Ureter (tissue), 1 donor: ENCODE measurements at places on chromosomes 4 and X. TPM values are rescaled to one million over a fixed set of nuclear protein-coding genes. Genes with fewer than 3 reads are reported as not detected.

DNA sequence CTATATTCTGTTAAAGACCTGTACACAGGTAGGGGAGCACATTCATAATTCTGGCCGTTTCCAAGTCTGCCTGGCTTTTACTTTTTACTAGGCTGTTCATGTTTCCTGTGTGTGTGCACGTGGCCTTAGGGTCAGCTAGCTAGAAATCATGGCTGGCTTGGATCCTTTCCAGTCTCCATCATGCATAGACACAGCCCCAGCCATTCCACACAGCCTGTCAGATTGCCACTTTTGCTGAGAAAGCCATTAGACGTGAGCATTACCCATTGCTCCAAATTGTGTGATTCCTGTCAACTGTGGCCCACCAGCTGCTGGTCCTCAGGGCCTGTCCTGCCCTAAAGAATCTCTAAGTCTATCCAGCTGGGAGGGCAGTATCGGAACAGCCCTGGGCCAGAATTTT lies 11.4 kb upstream of the SORCS2 start:
- DNase-seq = no peak

DNA sequence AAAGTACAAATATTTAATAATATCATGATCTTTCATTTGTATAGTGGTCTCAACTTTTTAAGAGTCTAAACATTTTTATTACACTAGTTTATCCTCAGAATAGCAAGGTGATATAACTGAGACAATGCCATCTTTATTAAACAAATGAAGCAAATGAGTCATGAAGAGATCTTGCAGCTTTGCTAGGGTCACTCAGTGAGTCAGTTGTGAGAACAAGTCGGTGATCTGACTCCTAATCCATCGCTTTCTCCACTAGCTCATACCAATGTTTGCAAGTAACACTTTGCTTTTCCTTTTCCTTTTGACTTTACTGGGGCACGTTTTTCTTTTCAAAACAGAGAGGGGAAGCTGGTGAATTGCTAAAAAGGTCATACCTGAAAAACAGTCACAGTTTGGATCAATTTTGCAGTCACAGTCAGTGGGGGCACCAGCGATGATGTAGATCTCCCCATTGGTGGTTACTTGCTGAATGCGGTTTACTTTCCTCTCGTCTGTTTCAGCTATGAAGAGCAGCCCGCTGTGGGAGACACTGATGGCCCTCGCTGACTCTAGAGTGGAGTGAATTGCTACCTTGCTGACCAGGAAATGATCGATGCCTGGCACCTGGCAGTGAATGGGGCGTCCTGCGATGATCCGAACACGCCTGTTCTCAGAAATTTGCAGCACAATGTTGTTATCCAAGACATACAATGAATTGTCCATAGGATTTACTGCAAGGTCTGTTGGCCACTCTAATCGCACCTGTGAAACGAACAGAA lies 75.7 kb downstream of the SH2D1A start:
- DNase-seq = no peak

DNA sequence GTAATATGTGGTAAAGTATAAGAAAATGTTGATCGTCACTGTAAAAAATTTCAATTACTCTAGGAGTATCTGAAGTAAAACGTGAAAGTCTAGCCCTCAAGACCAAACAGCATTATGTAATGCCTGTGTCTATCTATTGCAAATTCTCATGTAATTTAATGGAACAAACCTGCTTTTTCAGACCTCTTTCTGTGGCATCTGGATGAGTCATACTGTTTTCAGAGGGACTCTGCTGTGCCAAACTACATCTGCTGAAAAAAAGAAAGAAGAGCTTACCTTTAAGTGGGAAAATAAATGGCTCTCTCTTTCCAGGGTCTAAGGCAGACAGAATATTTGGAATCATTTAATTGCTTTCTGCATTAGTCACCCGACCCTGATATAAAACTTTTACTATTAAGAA lies 89.8 kb upstream of the ARMCX2 start:
- DNase-seq = no peak

DNA sequence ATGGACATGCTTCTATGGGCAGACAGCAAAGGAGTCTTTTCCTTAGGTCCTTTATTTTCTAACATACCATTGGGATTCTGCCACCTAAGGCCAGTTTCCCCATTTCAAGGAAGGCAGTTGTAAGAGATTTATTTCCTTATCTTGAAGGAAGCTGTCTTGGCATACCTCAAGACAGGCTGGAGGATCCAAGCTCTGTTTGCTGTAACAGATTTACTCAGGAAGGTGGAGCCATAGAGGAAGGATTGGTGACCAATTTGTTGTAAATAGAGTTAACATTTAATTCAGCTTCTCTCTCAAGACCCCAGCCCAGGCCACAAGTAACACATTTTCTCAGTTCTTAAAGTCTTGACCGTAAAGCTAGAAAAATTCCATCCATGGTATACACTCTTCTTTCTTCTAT lies 131.6 kb upstream of the TENM3 start:
- no peak for DNase-seq

DNA sequence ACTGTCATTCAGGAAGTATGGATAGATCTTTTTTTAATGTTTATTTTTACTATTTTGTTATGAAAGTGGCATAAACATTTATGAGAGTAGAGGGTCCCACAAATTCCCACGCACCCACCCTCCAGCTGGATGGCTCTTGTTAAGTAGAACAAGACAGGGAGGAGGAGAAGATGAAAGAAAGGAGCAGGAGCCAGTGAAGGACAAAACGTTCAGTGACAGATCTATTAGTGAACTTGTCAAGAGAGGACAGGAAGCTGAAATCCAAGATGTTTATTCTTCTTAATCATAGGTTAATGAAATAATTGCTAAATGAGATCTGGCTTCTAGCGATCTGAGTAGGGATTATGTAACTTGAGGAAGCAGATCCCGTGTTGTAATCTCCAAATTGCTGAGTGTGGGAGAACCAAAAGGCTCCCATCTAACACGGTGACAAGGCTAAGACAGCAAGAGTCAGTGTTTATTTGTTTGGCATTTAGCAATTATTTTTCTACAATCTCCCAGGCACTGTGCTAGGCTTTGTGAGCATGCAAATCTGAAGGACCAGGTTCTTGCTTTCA lies 162.5 kb downstream of the SHROOM3 start:
- DNase-seq = no peak

DNA sequence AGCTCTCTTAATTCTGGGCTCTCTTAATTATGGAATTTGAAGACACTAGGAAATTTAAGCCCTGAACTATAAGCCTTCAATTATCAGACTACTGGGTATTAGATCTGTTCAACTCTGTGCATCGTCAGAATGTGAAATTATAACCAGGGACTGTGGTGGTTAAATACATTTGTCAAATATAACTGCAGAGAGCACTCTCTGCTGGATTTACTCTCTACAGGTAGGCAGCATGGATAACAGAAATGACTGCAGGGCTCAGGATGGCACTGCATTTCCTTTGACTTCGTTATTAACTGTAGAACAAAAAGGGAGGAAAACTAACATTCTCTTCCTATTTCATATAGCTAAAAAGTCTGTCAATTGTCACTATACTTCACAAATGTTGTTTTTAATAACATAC lies 310.1 kb upstream of the RASGEF1B start:
- no peak for DNase-seq

DNA sequence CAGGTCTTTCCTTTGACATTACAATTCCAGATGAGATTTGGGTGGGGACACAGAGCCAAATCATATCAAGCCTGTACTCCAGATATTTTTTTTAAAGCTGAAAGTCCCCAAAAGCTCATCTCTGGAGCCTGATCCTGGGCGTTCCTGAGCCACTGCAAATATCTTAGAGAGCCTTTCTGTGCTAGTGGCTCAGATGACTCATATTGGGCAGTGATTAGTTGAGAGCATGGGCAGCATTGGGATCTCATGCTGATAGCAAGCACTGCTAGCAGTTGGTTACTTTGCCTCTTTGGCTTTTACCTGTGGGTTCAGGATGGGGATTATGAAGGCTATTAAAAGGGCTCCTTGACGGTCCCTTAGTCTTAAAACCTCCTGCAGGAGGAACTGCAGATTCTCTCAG lies 51.4 kb upstream of the SCRG1 start:
- DNase-seq = no peak

GRCh38 chr4:158025131-158025530 lies 147.7 kb downstream of the GASK1B start:
- no peak for DNase-seq

DNA sequence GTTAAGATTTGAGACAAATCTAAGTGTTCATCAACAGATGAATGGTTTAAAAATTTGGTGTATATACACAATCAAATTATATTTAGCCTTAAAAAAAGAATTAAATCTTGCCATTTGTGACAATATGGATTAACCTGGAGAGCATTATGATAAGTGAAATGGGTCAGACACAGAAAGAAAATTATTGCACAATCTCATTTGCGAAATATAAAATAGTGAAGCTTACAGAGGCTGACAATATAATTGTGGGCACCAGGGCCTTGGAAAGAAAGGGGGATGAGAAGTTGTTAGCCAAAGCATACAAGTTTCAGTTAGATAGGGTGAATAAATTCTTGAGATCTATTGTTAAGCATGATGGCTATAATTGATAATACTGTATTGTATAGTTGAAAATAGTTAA lies 883.0 kb downstream of the TECRL start:
- no peak for DNase-seq

The PABPC1L2B gene
- total RNA-seq = not detected

DNA sequence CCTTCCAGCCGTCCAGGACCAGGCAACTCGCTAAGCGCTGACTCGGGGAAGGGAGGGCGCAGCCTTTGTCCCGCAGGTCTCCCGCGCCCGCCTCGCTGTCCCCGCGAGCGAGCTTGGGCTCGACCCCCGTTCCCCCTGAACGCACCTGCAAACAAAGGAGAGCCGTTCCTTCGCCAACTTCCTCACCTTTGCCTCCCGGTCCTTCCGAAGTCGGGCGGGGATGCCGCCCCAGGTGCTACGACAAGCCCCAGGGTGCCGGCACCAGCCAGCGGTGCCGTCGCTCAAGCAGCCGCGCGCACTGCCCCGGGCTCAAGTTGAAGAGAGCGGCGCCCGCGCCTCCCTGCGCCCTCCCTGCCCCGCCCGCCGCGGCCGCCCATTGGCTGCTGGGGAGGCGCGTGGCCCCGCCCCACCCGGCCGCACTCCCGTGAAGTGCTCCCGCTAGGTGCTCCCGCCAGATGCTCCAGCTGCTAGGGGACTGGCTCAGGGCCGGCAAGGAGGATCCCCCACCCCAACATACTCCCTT lies 107.1 kb downstream of the NSUN7 start:
- DNase-seq = peak; percentile 62

GRCh38 chr4:53622739-53623151 lies 31.5 kb upstream of the LNX1 start:
- no peak for DNase-seq

- no peak for DNase-seq
Observed at GRCh38 chr4:76779740-76780459, 118.0 kb downstream of the SOWAHB start.
